ENCODE measurements at places on chromosomes 6 and 20.
A peak's percentile ranks its signal among the peaks of the same experiment; 100 is the strongest.

DNA sequence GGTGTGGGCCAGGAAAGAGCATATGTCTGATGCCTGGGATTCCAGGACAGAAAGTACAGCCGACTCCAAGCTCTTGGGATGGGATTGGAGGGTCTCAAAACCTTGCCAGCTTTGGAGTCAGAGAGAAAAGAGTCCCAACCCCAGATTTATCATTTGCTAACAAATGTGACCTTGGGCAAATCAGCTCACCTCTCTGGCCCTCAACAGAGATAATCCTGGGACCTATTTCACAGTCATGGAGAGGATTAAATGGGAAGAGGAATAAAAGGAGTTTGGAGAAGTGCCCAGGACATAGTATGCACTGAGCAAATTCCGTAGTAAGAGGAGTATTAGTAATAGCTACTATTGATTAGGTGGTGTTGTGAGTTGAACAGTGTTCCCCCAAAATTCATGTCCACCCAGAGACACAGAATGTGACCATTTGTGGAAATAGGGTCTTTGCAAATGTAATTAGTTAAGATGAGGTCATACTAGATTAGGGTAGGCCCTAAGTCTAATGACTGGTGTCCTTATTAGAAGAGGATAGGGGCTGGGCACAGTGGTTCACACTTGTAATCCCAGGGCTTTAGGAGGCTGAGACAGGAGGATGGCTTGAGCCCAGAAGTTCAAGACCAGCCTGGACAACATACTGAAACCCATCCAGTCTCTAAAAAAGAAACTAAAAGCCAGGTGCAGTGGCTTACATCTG, 17.1 kb downstream of the RIPOR3 start:
- no peak for DNase-seq

DNA sequence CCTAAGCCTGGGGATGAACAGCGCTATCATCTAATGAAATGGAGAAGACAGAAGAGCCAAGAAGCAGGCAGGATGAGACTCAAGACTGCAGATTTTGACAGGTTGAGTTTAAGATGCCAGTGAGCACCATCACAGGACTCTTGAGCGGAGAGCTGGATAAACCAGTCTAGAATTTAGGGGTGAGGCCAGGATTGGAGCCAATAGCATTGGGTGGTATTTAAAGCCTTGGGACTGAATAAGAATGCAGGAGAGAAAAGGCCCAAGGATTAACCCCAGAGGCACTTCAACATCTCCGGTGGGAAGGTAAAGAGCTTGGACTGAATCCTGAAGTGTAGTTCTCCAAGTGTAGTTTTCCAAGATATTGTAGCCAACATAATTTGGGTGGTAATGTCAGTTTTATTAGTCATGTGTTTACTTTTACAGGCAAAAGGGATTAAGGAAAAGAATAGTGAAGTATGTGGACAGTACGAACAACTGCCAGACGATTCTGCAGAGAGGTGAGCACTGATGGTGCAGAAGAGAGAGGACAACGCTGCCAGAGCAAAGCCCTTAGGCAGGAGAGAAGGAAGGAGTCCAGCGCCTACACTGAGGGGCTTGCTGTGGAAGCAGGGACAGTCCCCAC, 85.2 kb downstream of the DTNBP1 start:
- no peak for DNase-seq

DNA sequence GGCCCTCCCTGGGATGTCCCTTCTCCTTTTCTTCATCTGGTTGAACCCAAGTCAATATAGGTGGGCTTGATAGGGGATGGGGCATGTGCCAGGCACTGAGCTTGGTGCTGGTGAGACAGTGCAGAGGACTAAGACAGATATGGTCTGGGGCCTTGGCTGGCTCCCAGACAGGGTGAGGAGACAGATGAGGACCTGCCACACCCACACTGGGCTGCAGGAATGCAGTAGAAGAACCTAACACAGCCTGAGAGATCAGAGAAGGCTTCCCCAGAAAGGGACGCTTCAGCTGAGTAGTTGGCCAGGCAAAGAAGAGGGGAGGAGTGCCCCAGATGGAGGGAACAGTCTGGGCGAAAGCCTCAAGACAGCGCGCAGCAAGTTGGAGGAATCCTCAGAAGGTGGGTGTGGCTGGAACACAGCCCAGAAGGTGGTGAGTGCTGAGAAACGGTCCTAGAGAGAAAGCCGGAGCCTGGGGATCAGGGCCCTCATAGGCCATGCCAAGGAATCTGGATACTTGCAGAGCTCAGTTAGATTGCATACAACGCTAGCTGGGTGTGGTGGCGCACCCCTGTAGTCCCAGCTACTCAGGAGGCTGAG, 26.4 kb downstream of the CD40 start:
- no peak for DNase-seq

GRCh38 chr20:59925899-59926298, 7.5 kb downstream of the SYCP2 start:
- DNase-seq, result no peak

DNA sequence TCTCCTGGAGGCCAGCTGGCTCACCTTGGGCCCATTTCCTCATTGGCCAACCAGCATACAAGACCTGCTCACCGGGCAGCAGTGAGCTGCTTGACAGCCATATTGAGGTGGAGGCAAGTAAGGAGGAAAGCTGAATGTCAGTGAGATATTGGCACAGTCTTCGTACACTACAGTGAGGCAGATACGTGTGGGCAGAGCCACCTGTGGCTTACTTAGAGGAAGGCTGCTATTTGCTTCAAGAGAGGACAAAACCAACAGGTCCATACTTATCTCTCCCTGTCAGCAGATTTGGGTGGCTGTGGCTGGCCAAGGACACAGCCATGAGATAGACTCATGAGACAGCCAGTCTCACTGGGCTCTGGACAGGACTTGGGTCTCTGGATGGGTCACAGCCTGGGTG, 15.1 kb upstream of the MCM3 start:
- no peak for DNase-seq

- no peak for DNase-seq
Observed at GRCh38 chr6:133969921-133970295, 16.9 kb downstream of the TBPL1 start.

- no peak for DNase-seq
Observed at GRCh38 chr20:5570452-5570851, 179.7 kb upstream of the SHLD1 start.

- no peak for DNase-seq
Observed at GRCh38 chr20:36120991-36121390, 33.5 kb upstream of the EPB41L1 start.

DNA sequence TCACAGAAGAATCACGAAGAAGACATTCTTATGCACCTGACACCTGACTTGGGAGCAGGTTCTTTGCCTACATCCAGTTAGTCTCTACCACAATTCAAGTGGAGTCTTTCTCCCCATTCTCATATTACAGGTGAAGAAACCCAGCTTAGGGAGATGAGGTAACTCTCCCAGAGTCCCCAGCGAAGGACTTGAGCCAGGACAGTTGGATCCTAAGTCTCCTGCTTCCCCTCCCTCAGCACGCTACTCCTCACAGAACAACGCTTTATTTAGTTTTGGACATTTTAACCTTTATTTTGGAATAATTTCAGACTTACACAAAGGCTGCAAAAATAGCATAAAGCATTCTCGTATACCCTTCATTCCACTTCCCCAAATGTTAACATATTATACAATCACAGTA, 824 bp upstream of the CSTL1 start:
- no peak for DNase-seq

DNA sequence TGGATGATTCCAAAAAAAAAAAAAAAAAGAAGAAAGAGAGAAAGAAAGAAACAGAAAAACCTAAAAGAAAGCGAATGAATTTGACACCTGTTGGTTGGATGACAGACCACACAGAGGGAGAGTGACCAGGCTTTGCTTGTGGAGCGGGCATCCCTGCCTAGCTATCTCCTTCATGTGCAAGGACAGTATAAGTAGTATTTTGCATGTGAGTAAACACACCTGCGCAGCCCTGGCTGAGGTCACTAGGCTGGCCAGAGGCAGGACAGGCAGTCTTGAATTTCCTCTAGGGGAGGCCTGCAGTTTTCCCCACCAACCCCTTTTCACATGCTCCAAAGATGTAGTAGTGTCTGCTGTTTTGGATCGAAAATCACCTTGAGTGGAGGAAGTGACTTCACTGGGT, 126.4 kb downstream of the CCDC170 start:
- no peak for DNase-seq

GRCh38 chr6:80205404-80205803, 98.9 kb downstream of the BCKDHB start:
- DNase-seq, result no peak

GRCh38 chr6:102549221-102549874, 1155.8 kb downstream of the GRIK2 start:
- no peak for DNase-seq

GRCh38 chr6:169807229-169807628, 55.8 kb downstream of the ERMARD start:
- no peak for DNase-seq

- no peak for DNase-seq
Observed at GRCh38 chr6:132198896-132199295, 202.4 kb downstream of the MOXD1 start.

- DNase-seq, result peak; percentile 88
Observed at GRCh38 chr6:157314705-157315321, 8.5 kb downstream of the TMEM242 start.
